ENCODE measurements at places on chromosomes 6 and 20.
A peak's percentile ranks its signal among the peaks of the same experiment; 100 is the strongest.

GRCh38 chr6:83696674-83697073 is 12.2 kb downstream of the SNAP91 start:
- no peak for DNase-seq

DNA sequence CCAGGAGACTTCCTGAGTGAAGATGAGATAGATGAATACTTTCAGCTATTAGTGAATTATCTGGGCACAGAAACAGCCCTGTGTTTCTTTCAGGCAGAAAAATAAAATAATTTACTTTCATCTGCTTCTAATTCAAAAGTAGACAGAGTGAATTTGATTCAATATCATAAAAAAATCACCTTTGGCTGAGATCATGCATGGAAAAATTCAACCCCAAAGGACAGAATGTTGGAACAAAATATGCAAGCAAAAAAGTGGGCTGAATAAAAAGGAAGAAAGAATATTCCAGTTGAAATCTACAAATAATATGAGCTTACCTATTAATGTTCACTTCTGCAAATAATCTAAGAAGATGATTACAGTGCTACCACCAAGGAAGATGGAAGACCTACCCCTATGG is 546.9 kb downstream of the TFAP2B start:
- DNase-seq = no peak

- no peak for DNase-seq
Observed at GRCh38 chr20:14126856-14127255, 131.5 kb downstream of the MACROD2 start.

DNA sequence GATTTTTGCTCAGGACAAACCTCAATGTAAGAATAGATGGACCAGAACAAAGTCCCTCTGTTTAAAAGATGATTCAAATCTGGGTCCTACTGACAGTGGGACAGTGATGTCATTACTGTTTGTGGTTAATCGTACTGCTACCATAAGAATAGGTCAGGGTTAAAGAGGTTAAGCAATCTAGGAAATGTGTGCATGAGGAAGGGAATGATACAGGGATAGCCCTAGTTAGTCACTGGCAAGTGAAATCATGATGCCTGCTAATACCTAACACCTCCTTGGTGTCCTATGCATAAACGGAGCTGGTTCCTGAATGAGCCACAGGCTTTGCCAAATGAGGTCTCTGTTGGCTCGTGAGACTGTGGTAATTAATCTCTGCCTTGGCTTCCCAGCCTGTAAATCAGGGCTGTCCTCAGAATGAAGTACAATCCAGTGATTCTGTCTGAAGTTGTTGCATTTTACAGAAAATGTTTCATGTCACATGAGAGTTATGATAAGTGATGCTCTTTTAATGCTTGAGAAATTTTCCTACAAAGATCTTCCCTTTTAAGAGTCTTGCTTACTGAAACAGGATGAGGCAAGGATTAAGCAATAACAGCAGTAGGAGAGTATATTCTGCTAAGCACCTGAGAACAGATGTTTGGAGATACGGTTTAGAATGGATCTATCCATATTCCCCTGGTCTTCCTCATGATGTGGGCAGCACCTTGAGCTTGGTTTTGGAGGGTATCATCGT is 3.8 kb downstream of the MEP1A start:
- no peak for DNase-seq

GRCh38 chr20:53162251-53162835 is 190.2 kb downstream of the TSHZ2 start:
- DNase-seq = no peak

- no peak for DNase-seq
Observed at GRCh38 chr6:131129689-131130553, 5.3 kb upstream of the AKAP7 start.

DNA sequence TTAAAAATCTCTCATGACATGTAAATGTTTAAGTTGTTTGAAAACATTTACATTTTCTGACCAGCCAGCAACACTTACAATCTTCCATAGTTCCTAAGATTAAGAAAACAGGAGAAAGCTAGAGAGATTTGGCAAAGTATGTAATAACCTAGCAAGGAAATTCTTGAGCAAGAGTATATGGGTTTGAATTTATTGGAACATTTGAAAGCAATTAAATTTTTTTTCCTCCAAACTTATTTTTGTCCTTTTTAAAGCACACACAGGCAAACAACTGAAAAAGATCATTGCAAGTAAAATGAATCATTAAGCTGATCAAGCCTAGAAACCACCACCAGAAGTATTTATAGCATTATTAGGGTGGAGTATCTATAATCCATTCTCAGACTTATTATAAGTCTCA is 20.1 kb upstream of the ZNF217 start:
- no peak for DNase-seq

DNA sequence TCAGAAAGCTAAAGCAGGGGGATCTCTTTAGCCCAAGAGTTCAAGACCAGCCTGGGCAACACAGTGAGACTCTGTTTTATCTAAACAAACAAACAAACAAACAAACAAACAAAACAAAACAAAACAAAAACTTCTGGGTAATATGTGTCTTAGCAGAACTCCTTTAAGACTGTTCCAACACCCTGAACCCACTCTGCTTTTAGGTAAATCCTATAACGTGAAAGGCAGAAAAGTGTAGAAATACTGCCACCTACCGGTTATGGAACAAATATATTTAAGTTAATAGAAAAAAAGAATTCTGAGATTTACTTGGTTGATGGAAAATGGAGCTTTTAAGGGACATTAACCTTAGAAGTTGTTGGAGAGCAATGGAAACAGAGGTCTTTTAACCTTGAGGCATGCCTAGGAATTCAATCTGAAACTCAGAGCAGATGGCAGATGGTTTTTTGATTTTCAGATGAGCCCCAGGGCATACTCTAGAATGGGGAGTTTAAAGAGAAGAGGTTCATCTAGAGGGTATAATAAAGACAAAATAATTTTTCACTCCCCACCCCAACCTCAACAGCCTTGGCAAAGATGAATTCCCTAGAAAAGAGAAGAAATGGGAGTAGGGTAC is 38.5 kb downstream of the SOD2 start:
- peak; percentile 5 for DNase-seq

DNA sequence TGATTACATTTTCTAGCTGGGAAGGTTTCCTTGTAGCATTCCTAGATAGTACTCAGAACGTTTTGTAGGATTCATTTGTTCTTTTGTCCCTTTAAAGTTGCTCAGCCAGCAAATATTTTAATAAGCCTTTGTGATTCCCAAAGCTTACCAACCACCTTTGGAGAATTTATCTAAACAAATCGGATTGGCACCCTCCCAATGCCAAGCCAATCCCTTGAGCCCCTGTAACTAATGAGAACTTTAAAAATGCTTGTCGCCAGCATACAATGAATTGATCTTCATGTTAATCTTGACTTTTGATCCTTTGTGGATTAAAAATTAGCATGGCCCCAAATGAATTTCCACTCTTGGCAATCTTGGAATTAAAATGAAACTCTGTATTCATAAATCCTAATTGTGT is 559.5 kb downstream of the UTRN start:
- DNase-seq = no peak

- peak; percentile 54 for DNase-seq
Observed at GRCh38 chr20:8018958-8019245, 659 bp downstream of the TMX4 start.

- DNase-seq = no peak
Observed at GRCh38 chr6:10425176-10425974, 10.5 kb upstream of the TFAP2A start.

DNA sequence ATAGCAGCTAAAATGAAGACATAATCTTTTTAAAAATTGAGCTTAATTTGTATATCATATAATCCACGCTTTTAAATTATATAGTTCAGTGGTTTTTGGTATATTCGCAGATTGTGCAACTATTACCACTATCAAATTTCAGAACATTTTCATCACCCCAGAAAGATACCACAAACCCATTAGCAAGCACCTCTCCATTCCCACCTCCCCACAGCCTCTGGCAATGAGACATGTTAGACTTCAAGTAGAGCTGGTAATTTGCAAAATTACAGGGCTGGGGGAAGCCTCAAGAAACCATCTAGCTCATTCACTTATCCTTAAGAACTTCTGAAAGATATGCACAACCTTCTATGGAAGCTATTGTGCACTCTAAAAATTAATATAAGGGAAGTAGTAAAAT is 37.2 kb downstream of the TRMT6 start:
- DNase-seq = no peak

GRCh38 chr20:61310954-61311353 is 58.9 kb downstream of the CDH4 start:
- DNase-seq = no peak

DNA sequence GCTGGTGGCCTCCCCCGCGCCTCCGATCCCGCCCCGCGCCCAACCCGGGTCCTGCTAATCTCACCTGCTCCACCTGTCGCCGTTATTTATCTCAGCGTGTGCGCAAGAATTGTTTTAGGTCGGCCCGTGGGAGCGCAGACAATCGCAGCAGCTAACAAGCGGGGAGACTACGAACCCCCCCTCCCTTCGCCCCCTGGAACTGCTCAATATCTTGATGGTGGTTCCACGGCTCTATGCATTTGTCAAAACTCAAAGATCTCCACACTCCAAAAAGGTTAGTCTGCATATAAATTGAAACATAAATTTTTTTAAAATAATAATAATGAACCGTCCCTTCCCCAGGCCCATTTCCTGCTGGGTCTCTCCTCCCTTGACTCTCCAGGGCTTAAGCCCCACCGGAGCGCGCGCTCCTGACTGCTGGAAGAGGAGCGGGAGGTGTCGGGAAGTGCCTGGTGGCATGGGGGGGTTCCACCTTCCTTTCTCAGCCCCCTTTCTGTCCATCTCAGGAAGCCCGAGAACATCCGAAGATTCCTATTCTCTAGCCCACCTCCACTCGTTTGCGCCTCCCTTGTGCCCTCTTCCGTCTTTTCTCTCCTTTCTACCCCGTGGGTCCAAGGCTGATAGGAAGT is 1.6 kb upstream of the MDGA1 start:
- no peak for DNase-seq

DNA sequence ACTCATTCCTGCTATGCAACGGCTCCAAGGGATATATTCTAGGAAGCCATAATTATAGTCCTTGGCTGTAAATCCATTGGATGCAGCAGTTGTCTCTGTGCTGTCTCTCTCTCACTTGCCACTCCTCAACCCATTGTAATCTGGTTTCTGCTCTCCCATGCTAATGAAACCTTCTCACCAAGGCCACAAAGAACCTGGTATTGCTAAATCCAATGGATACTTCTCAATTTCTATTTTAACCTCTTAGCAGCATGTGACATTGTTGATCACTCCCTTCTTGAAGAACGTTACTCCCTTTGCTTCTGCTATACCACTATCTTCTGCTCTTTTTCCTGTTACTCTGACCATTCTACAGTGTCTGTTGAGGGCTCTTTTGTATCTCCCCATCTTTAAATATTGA is 39.8 kb upstream of the GCLC start:
- no peak for DNase-seq

DNA sequence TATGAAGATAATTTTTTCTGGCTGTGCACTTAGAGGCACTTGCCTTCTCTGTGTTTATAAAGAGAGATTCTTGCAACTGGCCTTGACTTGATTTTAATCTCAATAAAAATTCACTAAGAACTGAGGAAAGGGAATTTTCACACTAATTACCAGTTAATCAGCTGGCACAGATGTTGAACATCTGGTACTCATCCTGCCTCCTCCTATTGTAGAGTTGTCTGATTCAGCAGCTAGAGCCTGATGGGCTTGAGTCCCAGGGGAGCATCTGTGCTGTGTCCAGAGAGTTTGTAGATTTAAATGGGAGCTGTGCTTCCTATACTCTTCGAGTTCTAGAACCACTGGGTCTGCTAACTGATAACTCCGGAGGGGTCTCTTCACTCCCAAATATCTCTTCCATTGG is 284.4 kb upstream of the RNF24 start:
- DNase-seq = no peak

DNA sequence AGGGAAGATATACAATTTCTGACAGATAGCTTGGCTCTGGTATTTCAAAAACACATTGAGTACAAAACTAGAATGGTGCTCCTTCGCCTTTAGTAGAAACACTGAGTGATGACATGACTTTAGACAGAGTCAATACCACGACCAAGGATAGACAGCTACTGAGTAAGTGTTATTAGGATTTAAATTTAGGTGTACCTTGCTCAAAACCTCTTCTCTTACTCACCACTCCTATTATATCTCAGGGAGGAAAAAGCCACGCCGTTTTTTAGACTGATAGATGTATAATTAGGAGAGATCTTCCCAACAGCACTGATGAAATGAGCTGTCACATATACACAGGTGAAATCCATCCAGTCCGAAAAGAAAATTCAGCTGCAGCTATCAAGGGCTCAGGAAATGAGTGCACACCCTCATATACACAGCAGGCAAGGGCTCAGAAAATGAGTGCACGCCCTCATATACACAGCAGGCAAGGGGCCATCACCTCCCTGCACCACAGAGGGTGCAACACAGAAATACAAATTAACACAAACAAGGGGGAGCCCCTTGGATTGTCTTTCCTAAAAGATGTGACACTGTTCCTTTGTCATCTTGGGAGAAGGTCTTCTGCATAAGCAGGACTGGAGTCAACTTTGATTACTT is 53.7 kb downstream of the LYRM4 start:
- no peak for DNase-seq

- no peak for DNase-seq
Observed at GRCh38 chr6:129710450-129711270, 683 bp upstream of the ARHGAP18 start.

DNA sequence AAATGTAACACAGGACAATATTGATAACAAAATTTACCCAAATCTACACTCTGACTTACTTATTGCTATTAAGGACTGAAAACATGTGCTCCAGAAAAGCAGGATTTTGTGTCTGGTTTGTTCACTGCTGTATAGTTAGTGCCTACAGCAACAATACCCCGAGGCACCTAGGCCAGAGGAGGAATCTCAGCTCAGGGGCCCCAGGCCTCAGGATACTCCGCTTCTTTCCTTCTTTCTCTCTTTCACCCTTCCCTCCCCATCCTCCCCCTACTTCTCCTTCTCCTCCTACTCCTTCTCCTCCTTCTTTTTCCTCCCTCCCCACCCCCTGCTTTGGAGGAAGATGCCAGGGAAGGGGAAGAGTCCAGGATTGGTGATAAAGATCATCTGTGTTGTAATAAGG is 985 bp upstream of the VNN2 start:
- DNase-seq = no peak

DNA sequence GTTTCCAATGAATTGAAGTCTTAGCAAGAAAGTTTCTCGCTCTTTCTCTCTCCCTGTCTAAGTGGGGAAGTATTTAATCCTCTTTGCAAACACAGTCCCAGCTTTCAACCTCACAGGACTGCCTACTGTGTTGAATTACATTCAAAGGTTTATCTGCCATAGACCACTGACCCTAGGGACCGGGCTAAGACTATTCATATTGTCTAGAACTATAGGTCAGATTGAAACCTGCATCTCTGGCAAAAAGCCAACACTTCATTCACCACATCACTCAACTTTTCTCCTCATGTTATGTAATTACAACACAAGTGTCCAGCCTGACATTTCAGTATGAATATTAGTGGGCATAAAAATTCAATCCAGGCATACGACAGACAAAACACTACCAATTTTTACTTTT is 314.7 kb upstream of the RSPO3 start:
- no peak for DNase-seq

All from GDM1 (cell line).